ENCODE measurements at places on chromosomes 2 and 18.

DNA sequence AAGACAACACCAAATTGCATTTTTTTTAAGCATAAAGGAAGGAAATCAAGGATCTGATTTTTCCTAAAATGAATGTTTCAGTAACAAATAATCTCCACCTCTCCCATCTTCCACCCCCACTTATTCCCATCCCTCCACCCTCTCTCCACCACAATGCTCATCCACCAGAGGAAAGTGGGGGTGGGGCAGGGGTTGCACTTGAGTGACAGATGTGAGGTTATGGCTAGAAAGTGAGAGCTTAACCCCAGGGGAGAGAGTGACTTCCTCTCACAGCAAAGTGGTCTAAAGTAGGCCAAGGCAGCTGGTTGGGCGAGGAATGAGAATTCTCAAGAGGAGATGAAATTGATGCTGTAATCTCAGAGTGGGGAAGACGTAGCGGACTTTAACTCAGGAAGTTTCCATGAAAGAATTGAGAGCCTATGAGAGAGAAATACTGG, 104.7 kb downstream of the HNRNPLL start:
- no peaks in the 10 kb centered on the region for H3K27me3 ChIP-seq
- DNase-seq, result no peak
- H3K36me3 ChIP-seq, result no peaks in the 10 kb centered on the region
- H3K27ac ChIP-seq, result no peak overlapping the region
- no peak overlapping the region for H3K4me3 ChIP-seq
- peaks cover 7% of the 10 kb centered on the region for H3K4me1 ChIP-seq

DNA sequence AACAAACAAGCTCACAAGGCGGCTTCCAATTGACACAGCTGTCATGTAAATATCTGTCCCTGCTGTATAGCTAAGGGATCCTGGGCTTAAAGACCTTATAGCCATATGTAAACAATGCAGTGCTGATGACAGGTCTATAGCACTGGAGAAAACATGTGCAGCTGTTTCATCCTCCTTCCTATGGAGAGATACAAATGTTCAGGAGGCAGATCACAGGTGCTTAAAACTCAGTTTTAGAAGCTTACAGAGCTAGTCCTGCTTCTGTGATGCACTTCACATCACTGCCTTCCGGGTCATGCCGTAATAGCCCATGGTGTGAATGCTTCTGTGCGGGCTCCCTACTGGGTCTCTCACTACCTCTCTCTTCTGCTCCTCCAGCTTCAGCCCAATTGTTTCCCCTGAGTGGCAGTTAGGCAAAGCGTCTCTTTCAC, 262.4 kb upstream of the CHST9 start:
- no peak overlapping the region for H3K4me3 ChIP-seq
- no peaks in the 10 kb centered on the region for H3K36me3 ChIP-seq
- no peaks in the 10 kb centered on the region for H3K4me1 ChIP-seq
- H3K27ac ChIP-seq, result no peak overlapping the region
- DNase-seq, result no peak

- peaks cover 74% of the 10 kb centered on the region for H3K36me3 ChIP-seq
- DNase-seq, result no peak
- H3K4me1 ChIP-seq, result no peaks in the 10 kb centered on the region
- H3K4me3 ChIP-seq, result no peak overlapping the region
These were observed 33.9 kb downstream of the STAT1 start for GRCh38 chr2:190979906-190980629.

DNA sequence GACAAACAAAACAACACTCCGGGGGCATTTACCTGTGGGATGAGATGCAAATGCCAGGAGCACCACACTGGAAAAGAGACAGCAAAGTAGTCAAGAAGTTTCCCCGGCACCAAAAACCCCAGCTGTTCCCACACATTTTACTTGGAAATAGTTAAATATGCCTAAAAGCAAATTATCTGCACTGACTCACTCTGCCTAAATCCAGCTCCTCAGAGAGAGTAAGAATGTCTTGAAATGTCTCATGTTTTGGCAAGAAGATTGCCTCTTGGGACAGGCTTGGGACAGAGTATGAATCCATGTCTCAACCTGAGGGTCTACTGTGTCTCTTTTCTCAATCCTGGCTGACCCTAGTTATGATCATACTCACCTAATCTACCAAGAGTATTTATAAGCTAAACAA, 87.5 kb upstream of the RIOK3 start:
- H3K36me3 ChIP-seq, result no peaks in the 10 kb centered on the region
- DNase-seq, result no peak
- H3K27ac ChIP-seq, result no peak overlapping the region
- H3K4me3 ChIP-seq, result no peak overlapping the region
- no peaks in the 10 kb centered on the region for H3K4me1 ChIP-seq

- H3K4me1 ChIP-seq, result no peaks in the 10 kb centered on the region
- no peak overlapping the region for H3K27ac ChIP-seq
- H3K36me3 ChIP-seq, result no peaks in the 10 kb centered on the region
- H3K4me3 ChIP-seq, result no peak overlapping the region
- DNase-seq, result no peak
These were observed 197.7 kb upstream of the RAB12 start for GRCh38 chr18:8411492-8411891.

DNA sequence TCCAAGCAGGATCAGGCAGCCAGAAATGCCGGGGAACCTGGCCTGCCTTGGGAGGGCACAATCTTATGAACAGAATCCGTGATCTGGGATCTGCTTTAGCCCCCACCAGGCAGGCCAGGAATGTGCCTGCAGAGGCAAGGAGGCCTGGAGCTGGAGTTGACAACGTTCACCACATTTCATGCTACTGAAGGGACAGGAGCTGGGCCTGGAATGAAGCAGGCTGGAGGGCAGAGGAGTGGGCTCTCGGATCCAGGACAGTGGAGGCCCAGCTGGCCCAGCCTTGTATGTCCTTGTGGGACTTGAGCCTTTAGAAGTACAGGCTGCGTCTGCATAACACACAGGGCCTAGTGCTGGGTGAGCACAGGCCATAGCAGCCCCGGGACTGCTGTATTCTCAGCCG, 91.8 kb downstream of the KLHL29 start:
- DNase-seq, result no peak
- H3K4me1 ChIP-seq, result peaks cover 28% of the 10 kb centered on the region
- no peak overlapping the region for H3K27ac ChIP-seq
- peaks cover 19% of the 10 kb centered on the region for H3K27me3 ChIP-seq
- H3K36me3 ChIP-seq, result no peaks in the 10 kb centered on the region

GRCh38 chr2:195848119-195848899, 191.3 kb downstream of the SLC39A10 start:
- H3K27me3 ChIP-seq, result no peaks in the 10 kb centered on the region
- H3K4me3 ChIP-seq, result no peak overlapping the region
- H3K36me3 ChIP-seq, result no peaks in the 10 kb centered on the region
- no peak for DNase-seq
- H3K27ac ChIP-seq, result no peak overlapping the region

DNA sequence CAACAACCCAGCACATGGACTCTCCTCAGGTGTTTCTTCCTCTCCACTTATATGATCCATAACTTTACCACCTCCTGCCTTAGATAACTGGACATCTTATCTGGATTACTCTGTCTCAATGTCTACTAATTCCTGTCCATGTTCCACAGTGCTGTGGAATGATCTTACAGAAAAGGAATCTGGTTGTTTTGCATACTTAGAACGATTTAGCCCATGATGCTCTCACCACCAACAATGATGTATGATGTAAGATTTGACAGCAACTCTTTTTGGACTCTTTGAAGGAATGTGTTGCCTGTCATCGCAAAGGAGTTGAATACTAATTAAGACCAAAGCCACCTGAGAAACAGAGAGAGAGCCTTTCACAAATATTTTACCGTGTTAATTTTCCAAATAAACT, 37.7 kb upstream of the SYT4 start:
- DNase-seq, result no peak
- no peak overlapping the region for H3K27ac ChIP-seq
- no peak overlapping the region for H3K4me3 ChIP-seq
- H3K4me1 ChIP-seq, result no peaks in the 10 kb centered on the region
- no peaks in the 10 kb centered on the region for H3K27me3 ChIP-seq
- no peaks in the 10 kb centered on the region for H3K36me3 ChIP-seq

DNA sequence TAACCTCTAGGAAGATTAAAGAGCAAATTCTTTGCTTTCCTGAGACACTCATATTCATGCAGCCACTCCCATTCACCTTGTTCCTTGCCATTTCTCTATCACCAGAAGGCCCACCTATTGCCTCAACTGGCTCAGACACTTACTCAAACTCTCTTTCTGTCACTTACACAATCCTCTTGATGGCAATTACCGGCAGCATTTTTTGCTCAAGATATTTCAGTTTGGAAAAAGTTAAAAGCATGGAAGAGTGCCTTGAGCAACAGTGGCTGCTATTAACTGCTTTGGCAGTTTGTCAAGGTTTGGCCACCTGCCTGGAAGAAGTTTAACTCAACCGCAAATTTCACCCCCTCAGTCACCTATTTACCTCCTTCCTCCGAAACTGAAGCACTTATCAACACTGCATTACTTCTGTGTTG, 1104.0 kb upstream of the PIK3C3 start:
- H3K4me3 ChIP-seq, result no peak overlapping the region
- peaks cover 20% of the 10 kb centered on the region for H3K4me1 ChIP-seq
- DNase-seq, result no peak
- H3K36me3 ChIP-seq, result no peaks in the 10 kb centered on the region

- H3K36me3 ChIP-seq, result no peaks in the 10 kb centered on the region
- H3K27me3 ChIP-seq, result no peaks in the 10 kb centered on the region
- peaks cover 7% of the 10 kb centered on the region for H3K4me1 ChIP-seq
- H3K4me3 ChIP-seq, result no peak overlapping the region
- H3K27ac ChIP-seq, result no peak overlapping the region
These were observed 52.2 kb downstream of the NGEF start for GRCh38 chr2:232960862-232961261.

GRCh38 chr2:28620291-28620793, 124.5 kb downstream of the PLB1 start:
- no peaks in the 10 kb centered on the region for H3K27me3 ChIP-seq
- peaks cover 6% of the 10 kb centered on the region for H3K4me1 ChIP-seq
- H3K4me3 ChIP-seq, result no peak overlapping the region
- H3K27ac ChIP-seq, result no peak overlapping the region

GRCh38 chr2:17680119-17680518, 73.5 kb downstream of the SMC6 start:
- no peaks in the 10 kb centered on the region for H3K27me3 ChIP-seq
- DNase-seq, result no peak
- H3K36me3 ChIP-seq, result peaks cover 15% of the 10 kb centered on the region
- no peak overlapping the region for H3K4me3 ChIP-seq
- H3K4me1 ChIP-seq, result no peaks in the 10 kb centered on the region

DNA sequence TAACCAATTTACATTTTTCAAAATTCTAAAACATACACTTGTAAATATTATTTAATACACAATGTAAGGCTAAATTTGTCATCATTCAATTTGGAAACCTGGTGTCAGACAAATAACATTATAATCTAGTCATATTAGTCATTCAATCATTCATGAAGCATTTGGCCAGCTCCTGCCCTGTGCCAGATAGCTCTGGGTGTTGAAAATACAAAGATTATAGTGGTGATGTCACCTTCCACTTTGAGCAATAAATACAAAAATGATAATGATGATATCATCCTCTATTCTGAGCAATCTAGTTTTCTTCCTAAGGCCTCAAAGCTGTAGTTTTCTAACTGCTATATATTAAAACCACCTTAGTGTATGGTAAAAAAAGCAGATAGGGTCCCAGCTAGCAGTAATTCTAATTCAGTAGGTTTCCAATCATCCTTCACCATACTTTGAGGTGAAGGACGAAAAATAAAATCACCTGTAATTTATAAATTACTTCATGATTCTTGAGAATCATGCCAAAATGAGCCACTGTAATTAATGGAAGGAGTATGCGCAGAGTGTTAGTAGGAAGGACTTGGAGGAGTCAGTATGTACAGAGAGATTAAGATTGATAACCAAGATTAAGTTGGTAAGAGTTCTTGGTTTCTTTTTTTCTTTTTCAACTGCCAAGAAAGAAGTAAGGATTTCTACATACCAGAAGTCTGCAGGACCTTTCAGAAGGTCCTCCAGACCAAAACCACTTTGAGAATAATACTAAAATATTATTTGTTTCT, 23.2 kb downstream of the MEMO1 start:
- no peaks in the 10 kb centered on the region for H3K4me1 ChIP-seq
- H3K36me3 ChIP-seq, result no peaks in the 10 kb centered on the region
- H3K4me3 ChIP-seq, result no peak overlapping the region
- DNase-seq, result no peak
